ENCODE measurements at places on chromosomes 2 and 18. TPM values are rescaled to one million over a fixed set of nuclear protein-coding genes. Genes with fewer than 3 reads are reported as not detected.

- no peak for DNase-seq
- H3K27me3 ChIP-seq = no peaks in the 10 kb centered on the region
- H3K36me3 ChIP-seq = no peaks in the 10 kb centered on the region
- H3K27ac ChIP-seq = no peak overlapping the region
- no peaks in the 10 kb centered on the region for H3K4me1 ChIP-seq
- no peak overlapping the region for H3K4me3 ChIP-seq
These were observed 1128.2 kb downstream of the BCL11A start for GRCh38 chr2:59425247-59425646.

DNA sequence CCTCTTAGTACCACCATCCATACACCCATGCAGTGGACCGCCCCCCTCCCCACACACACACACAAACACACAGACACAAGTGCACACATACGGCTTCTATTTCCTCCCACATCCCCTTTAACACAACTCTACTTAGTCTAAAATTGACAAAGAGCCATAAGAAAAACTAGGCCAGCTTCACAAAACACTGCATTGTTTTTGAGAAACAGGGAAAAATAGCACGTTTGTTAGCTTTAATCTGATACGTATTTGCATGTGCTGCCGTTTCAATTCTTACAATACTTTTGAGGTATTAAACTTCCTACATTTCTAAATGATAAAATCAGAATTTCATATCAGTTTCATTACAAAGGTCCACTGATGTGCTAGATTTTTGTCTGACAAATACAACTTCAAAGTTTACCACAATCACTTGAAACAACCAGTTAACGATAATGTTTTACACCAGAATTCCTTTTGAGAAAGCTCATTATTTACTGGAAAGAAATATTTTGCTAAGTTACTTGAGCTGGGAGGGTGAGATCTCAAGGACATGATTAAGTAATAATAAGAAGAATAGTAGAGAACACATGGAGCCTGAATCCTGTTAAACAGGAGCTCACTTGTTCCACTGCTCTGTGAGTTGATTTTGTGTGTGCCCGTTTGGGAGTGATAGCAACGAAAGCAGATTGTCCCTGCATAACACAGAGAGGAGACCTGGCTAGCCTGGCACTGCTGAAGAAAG lies 74.5 kb downstream of the MOGAT1 start:
- no peaks in the 10 kb centered on the region for H3K27me3 ChIP-seq
- no peak overlapping the region for H3K4me3 ChIP-seq
- H3K36me3 ChIP-seq = no peaks in the 10 kb centered on the region
- no peak overlapping the region for H3K27ac ChIP-seq
- DNase-seq = no peak

DNA sequence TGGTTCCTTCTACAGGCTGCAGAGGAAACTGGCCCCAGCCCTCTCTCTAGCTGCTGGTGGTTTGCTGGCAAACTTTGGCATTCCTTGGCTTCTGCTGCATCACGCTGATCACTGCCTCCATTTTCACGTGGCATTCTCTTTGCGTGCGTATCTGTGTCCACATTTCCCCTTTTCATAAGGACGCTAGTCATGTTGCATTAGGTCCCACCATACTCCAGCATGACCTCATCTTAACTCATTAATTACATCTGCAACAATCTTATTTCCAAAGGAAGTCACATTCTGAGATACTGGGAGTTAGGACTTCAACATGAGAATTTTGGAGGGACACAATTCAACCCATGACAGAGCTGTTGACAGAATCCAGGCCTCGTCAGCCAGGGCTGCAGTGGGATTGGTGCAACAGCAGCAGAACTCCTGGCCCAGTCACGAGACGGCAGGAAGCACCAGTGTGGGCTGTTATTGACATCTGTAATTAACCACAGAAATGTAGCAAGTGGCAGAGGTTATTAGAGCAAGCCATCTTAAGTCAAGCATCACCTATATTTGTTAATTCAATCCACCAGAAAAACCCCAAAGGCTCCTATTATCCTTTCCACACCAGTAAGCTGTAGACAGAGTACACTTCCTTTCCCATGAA lies 132.4 kb downstream of the TMEM163 start:
- H3K4me1 ChIP-seq = no peaks in the 10 kb centered on the region
- H3K36me3 ChIP-seq = no peaks in the 10 kb centered on the region
- H3K27ac ChIP-seq = no peak overlapping the region
- no peaks in the 10 kb centered on the region for H3K27me3 ChIP-seq
- H3K4me3 ChIP-seq = no peak overlapping the region

Gene GAL3ST2
- not detected for total RNA-seq

DNA sequence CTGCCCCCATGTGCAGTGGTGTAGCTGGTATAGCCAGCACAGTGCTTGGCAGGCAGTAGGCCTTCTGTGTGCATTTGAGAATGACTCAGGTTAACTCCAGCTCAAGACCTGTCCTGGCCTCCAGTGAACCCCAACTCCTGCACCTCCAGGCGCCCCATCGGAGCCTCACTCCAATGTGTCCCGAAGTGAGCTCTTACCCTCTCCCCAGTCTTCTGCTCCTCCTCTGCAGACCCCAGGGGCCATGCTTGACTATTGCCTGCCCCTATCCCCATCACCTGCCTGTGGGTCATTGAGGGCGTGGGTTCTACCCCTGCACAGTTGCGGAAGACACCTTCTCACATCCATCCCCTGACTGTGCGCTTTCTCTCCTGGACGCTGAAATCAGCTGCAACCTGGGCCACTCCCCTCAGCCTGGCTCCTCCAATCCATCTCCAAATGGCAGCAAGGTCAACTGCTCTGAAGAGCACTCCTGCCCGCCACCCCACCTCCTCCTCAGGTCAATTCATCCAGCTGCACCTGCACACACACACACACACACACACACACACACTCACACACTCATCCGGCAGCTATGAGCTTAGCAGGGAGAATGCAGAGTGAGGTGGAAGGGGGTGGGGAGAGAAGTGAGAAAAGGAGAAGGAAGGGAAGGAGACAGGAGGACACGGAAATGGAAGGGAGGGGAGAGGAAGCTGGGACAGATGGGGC lies 130.3 kb upstream of the GLI2 start:
- no peak for DNase-seq
- H3K36me3 ChIP-seq = no peaks in the 10 kb centered on the region
- H3K27me3 ChIP-seq = no peaks in the 10 kb centered on the region
- H3K27ac ChIP-seq = no peak overlapping the region
- H3K4me3 ChIP-seq = no peak overlapping the region
- H3K4me1 ChIP-seq = no peaks in the 10 kb centered on the region

DNA sequence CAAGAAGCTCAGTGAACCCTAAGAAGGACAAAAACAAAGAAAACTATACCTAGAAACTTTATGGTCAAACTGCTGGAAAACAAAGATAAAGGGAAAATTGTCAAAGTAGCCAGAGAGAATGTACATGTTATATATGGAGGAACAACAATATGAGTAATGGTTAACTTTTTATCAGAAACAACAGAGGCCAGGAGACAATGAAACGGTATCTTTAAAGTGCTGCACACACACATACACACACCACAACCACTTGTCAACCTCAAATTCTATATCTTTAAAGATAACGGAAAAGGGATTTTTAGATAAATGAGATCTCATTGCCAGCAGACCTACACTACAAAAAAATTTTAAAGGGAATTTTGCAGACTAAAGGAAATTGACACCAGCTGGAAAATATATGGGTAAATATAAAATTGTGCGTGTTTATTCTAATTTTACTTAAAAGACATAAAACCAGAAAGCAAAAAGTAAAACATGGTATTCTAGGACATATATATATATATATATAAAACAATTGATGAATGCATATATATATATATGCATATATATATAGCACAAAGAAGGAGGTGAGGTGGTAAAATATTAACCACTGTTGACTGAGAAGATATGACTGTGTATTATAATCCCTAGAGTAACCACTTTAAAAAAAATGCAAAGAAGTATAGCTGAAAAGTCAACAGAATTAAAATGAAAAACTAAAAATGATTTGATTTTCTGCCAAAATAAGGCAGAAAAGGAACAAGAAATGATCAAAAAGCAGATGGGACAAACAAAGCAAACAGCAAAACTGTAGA lies 172.0 kb downstream of the SRBD1 start:
- DNase-seq = no peak
- no peaks in the 10 kb centered on the region for H3K27me3 ChIP-seq
- no peaks in the 10 kb centered on the region for H3K36me3 ChIP-seq
- no peak overlapping the region for H3K4me3 ChIP-seq
- H3K27ac ChIP-seq = no peak overlapping the region
- no peaks in the 10 kb centered on the region for H3K4me1 ChIP-seq

DNA sequence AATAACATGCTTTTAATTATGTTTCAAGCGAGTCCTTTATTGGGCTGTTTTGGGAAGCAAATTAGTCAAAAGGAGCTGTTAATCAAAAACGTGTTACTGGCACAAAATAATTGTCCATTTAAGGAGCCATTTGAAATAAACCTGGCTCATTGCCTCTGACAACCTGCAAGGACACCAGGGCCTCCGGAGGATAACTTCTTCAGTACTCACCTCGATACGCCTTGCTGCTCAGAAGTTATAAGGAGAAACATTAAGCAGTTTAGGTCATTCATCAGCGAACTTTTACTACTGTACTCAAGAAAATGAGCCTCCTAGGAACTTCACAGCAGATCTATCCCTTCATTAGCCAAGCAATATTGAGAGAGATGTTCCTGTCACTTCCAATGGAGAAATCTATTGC lies 1579.2 kb upstream of the ACVR2A start:
- no peak for DNase-seq
- no peaks in the 10 kb centered on the region for H3K4me1 ChIP-seq
- H3K36me3 ChIP-seq = no peaks in the 10 kb centered on the region
- H3K27ac ChIP-seq = no peak overlapping the region
- no peak overlapping the region for H3K4me3 ChIP-seq

Gene LOXHD1
- 0.34 TPM for total RNA-seq

GRCh38 chr2:16655905-16656642 lies 9.6 kb downstream of the CYRIA start:
- no peaks in the 10 kb centered on the region for H3K36me3 ChIP-seq
- no peak for DNase-seq
- H3K27ac ChIP-seq = no peak overlapping the region
- no peaks in the 10 kb centered on the region for H3K4me1 ChIP-seq
- H3K4me3 ChIP-seq = no peak overlapping the region

GRCh38 chr2:121591199-121591598 lies 58.1 kb downstream of the CLASP1 start:
- no peak for DNase-seq
- H3K27ac ChIP-seq = no peak overlapping the region
- H3K4me3 ChIP-seq = no peak overlapping the region

GRCh38 chr2:146997945-146998344 lies 846.9 kb upstream of the ACVR2A start:
- no peaks in the 10 kb centered on the region for H3K4me1 ChIP-seq
- no peak overlapping the region for H3K27ac ChIP-seq
- H3K36me3 ChIP-seq = no peaks in the 10 kb centered on the region
- H3K4me3 ChIP-seq = no peak overlapping the region
- no peak for DNase-seq

Gene DSG2
- total RNA-seq = 0.49 TPM

- H3K4me3 ChIP-seq = no peak overlapping the region
- H3K4me1 ChIP-seq = peaks cover 12% of the 10 kb centered on the region
- peaks cover 3% of the 10 kb centered on the region for H3K36me3 ChIP-seq
- no peaks in the 10 kb centered on the region for H3K27me3 ChIP-seq
- H3K27ac ChIP-seq = no peak overlapping the region
- no peak for DNase-seq
These were observed 3.2 kb upstream of the FAM98A start for GRCh38 chr2:33602201-33602830.

DNA sequence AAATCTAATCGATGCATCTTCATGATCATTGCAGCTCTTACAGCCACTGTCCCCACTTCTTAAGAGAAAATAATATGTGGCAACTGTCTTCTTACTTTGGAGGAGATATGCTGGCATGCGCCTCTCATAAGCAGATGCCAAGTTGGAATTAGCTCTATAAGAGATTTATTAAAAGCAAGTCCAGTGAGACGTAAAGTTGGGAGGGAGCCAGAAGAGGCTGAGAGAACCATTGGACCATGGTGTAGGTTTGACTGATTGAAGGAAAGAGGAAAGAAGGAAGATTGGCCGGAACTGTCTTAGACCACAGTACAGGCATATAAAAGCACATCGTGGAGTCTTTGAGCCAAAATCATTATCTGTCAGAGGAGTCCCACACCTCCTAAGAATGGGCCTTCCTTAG lies 265.7 kb upstream of the ZC3H15 start:
- H3K27me3 ChIP-seq = no peaks in the 10 kb centered on the region
- H3K36me3 ChIP-seq = no peaks in the 10 kb centered on the region
- DNase-seq = no peak
- no peaks in the 10 kb centered on the region for H3K4me1 ChIP-seq
- H3K27ac ChIP-seq = no peak overlapping the region

- no peak for DNase-seq
- peaks cover 4% of the 10 kb centered on the region for H3K4me1 ChIP-seq
- H3K4me3 ChIP-seq = no peak overlapping the region
- no peak overlapping the region for H3K27ac ChIP-seq
- no peaks in the 10 kb centered on the region for H3K27me3 ChIP-seq
- H3K36me3 ChIP-seq = no peaks in the 10 kb centered on the region
These were observed 73.2 kb upstream of the NRP2 start for GRCh38 chr2:205609113-205609512.

Gene CFAP65
- total RNA-seq = not detected

DNA sequence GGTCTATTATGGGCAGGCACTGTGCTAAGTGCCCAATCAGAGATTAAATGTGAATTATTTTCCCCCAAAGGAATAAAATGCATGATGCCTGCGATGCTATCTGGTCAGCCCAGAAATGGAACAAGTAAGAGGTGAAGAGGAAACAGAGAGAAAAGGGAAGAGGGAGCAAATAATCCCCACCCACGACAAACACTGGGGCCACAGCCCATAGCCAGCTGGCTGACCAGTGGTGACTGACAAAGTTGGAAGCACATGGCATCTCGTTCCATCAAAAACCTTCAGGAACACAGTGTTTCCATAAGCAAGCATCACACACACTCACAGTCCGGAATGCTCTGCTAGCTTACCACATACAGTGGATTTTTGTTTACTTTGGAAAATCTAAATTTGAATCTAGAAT lies 21.1 kb upstream of the COX7A2L start:
- no peak for DNase-seq
- H3K27me3 ChIP-seq = no peaks in the 10 kb centered on the region
- H3K27ac ChIP-seq = no peak overlapping the region

DNA sequence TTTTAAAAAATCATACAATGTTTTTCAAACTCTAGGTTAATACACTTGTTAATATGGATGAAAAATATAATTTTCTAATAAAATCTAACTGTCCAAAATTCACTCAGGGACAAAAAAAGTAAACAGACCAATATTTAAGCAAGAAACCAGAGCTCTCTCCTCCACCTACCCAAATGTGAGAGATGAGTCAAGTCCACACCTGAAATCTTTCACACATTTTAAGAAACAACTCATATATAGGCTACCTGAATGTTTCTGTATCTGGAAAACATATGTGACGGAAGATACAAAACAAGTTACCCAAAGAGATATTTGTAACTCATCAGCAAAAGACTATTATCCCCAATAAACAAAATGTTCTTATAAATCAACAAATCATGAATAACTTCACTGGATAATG lies 20.2 kb downstream of the ZNF516 start:
- H3K27ac ChIP-seq = no peak overlapping the region
- no peaks in the 10 kb centered on the region for H3K36me3 ChIP-seq
- no peak for DNase-seq
- H3K4me1 ChIP-seq = no peaks in the 10 kb centered on the region
- no peaks in the 10 kb centered on the region for H3K27me3 ChIP-seq

Measured in naive thymus-derived CD4-positive, alpha-beta T cell (primary cell).